ENCODE measurements at places on chromosomes 5 and 9.

DNA sequence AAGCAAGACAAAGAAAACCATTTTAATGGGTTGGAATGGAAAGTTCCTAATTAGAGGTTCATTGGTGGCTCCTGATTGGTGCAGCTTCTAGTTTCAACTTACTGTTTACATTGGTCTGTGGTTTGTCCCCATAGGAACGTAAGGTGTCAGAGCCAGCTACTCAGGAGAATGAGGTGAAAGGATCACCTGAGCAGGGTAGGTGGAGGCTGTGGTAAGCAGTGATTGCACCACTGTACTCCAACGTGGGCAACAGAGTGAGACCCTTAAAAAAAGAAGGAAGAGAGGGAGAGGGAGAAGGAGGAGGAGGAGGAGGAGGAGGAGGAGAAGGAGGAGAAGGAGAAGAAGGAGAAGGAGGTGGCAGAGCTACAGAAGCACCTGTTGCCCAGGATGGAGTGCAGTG lies 30.4 kb downstream of the KCNIP1 start:
- no peak for ATAC-seq

DNA sequence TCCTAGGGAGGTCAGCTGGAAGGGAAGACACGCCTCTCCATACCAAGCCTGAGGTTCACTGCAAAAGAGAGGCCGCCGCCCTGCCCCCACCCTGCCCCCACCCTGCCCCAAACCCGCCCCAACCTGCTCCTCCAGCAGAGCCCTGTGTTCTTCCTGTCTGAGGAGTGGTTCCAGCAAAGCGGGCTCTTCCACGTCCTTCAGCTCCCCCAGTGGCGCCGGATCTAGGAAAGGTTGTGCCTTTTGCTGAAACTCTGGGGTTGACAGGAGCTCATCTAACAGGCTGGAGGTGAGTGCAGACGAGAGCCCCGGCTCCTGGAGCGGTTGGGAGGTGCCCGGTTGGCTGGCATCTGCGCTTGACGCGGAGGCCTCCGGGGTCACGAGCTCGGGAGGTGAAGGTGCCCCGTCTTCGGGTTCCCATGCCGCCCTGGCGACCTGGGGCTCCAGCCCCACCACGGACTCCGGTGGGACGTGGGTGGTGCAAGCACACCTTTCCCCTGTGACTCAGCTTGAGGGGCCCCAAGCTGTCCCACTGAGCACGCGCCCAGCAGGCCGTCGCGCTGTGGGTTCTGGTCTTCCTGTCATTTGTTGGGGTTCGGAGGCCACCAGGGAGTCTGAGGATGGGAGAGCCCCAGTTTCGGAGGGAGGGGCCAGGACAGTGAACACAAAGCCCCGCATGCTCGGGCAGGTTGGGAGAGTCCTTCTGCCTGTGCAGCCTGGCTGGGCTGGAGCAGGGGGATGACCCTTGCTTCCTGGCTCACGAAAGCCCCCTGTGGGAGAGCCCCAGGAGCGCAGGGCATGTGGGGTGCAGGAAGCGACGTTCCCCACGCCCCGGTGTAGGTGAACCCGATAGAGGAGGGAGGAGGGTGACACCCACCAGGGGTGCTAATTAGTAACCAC lies 1467.1 kb downstream of the FOXD4L5 start:
- ATAC-seq = peak; percentile 87

GRCh38 chr5:119470105-119470763 lies 17.9 kb downstream of the HSD17B4 start:
- no peak for ATAC-seq

DNA sequence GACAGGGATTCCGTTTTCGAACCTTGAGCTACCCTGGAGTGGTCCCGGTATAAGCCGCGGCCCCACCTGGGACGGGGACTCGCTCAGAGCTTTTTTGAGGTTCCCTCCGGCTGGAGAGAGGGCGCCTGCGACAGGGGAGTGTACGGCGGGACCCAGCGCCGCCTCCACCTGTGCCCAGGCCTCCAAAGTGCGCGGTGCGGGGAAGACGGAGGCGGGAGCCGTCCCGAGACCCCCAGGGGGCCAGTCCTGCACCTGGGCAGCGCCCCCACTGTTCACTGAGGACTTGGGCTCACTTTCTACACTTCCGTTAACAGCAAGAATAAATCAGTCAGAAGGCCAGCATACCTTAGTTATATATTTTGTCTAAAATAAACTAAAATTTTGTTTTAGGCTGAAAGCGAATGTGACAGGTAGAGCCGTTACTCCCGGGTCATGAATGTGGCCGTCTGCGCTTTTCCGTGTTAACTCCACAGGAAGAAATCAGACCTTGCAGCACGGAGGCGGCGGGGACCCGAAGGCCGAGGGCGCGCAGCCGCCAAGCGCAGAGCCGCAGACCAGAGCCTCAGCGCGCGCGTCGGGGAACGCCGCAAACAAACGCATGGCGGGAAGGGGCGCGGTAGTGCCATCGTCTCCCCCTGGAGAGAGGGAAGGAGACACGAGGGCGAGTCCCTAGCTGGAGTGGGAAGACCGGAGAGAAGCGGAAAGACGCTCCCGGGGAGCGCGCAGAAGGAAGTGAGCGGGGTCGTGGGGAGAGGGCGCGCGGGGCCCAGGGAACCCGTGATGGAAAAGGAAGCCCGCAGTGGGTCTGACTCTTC lies 14.1 kb downstream of the TRIM7 start:
- peak; percentile 0 for ATAC-seq

DNA sequence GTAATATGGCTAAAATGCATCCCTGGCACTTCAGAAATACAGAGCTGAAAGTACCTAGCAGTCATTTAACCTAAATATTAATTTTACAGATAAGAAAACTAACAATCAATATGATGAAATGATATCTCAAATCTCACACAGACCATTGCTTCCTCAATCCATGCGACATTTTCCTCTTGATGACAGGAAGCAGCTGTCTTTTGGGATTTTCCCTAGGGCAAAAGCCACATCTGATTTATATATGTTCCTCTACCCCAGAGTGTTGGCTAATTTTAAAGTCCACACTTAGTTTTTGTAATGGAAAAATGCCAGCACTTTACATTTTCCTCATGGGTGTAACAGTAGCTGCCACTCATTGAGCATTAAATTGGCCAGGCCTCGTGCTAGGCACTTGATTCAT lies 47.7 kb upstream of the ITGA1 start:
- no peak for ATAC-seq

GRCh38 chr5:31607546-31607945 lies 31.4 kb upstream of the PDZD2 start:
- no peak for ATAC-seq

DNA sequence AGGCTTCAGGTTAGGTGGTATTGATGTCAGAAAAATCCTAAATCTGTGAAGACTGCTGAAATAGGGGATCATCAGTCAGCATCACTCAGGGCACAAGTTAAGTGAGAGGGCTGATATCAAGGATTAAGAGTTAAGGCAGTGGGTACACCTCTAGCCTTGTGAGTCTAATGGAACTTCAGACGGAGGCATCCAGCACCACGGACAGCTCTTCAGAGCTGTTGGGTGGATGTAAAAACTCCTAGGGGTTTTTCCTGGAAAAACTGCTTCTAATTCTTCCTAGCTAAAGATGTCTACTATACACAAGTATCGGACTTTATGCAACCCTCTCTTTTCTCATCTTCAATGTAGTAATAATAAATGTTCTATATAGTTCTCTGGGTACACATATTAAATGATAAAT lies 165.9 kb downstream of the SH3GL2 start:
- no peak for ATAC-seq

- ATAC-seq = no peak
These were observed 20.7 kb upstream of the PURA start for GRCh38 chr5:140093179-140093578.

All from esophagus mucosa (tissue), 1 donor.